ENCODE measurements at places on chromosomes 11 and 22. TPM values are rescaled to one million over a fixed set of nuclear protein-coding genes. Genes with fewer than 3 reads are reported as not detected.
A peak's percentile ranks its signal among the peaks of the same experiment; 100 is the strongest.

DNA sequence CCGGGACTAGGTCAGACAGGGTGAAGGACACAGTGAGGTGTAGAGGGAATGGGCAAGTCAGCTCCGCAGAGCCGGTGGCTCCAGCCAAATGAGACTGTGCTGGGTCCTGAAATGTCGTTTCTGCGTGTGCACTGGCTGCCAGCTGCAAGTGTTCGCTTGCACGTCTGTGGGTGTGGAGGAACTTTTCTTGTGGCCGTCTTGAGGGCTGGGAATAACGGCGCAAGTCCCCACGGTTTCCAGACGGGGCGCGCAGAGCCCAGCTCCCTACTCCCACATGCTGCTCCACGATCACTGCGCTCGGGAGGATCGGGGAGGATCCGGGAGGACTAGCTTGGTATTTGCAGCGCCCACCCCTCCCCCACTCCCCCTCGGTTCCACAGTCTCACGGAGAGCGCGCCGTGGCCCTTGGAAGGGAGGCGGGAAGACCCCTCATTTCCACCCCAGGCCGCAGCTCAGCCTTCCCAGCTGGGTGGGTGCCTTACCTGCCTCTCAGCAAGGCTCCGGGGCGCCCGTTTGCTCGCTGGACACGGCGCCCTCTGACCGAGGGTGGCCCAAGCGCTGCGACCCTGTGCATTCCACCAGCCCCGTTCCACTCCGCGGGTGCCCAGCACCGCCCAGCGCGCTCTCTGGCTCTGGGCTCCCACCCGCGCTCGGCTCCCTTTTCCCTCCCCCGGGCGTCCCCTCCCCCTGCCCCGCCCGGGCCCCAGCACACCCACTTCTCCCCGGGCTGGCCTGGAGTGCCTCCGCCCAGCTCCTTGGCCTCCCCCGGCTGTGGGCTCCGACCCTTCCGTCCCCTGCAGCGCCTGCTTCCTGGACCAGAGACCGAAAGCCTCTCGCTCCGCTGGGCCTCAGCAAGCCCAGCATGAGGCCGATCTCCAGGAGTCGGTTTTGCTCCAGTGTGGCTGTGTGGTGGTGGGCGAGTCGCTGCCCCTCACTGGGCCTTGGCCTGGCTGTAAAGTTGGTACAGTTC lies at the start of gene KCNE3:
Gene KCNE3 (minus strand): TSS at position 634 of the 970 bp plus-strand sequence. CDS start 9,986 bp downstream, outside the sequence.
- peak; percentile 50 for DNase-seq

DNA sequence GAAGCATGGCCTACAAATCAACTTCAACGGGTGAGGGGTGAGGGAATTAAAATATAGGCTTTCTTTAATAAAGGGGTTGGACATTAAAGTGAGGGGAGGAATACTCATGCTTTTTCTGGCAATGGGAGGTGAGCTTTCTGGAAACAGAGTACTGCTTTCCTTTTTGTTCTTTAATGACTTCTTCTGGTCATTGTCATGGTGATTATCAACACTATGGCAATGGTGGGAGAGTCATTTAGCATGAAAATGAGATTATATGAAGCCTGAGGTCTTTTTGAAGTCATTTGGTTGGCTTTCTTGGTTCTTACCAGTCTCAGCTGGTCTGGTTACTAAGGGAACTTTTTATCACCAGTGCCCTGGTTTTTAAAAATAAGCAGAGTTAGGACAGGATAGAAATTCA lies 475.8 kb upstream of the LRRC4C start:
- no peak for DNase-seq

SLC25A18 gene
- 0.78 TPM for total RNA-seq

- DNase-seq = no peak
Measured at GRCh38 chr22:22086501-22087158, 104.0 kb upstream of the TOP3B start.

- no peak for DNase-seq
Measured at GRCh38 chr11:112156956-112157766, 6.7 kb downstream of the IL18 start.

- DNase-seq = no peak
Measured at GRCh38 chr11:60261014-60261413, 18.1 kb upstream of the MS4A4E start.

MRGPRD gene
- total RNA-seq = not detected

JAML gene
- 13.9 TPM for total RNA-seq

APOL5 gene
- not detected for total RNA-seq

DNA sequence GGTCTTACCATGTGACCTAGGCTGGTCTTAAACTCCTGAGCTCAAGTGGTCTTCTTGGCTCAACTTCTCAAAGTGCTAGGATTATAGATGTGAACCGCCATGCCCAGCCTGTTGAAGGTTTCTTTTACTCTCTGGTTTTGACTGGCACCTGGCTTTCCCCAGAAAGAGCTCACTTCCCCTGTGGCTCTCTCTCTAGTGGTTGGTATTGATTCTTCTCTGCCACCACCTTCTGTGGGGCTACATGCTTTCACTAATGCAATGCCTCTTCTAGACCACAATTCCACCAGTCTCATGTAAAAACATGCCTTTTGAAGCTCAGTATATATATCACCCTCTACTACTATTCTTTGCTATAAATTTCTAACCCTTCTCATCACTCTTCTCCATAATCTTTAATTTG lies 67.2 kb downstream of the CCDC83 start:
- DNase-seq = no peak

- DNase-seq = no peak
Measured at GRCh38 chr11:68542617-68543016, 82.1 kb downstream of the PPP6R3 start.

JOSD1 gene
- total RNA-seq = 39.7 TPM

- DNase-seq = no peak
Measured at GRCh38 chr11:120875986-120876385, 147.9 kb upstream of the TBCEL start.

RAG1 gene
- total RNA-seq = 1.1 TPM

GRIA4 gene
- not detected for total RNA-seq

- no peak for DNase-seq
Measured at GRCh38 chr22:50684501-50684900, 11.9 kb downstream of the SHANK3 start.

MAPK1 gene
- 136 TPM for total RNA-seq

GRCh38 chr11:32137263-32137662 lies 46.4 kb downstream of the RCN1 start:
- DNase-seq = no peak

DNA sequence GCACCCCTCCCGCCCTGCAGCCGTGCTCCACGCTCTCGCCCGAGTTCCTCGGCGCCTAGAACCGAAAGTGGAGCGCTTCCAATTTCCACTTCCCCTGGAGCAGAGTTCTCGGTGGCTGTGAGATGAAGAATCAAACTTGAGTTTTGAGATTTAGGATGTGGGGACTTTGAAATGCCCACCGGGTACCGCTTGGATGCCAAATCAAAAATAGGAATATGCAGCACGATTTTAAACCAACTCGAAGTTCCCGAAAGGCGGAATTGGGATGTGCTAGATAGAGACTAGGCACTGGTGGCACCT lies 569 bp downstream of the POLA2 start:
- peak; percentile 61 for DNase-seq

OR9Q2 gene
- not detected for total RNA-seq

GRCh38 chr11:107696140-107696539 lies 15.7 kb downstream of the SLN start:
- no peak for DNase-seq

DNA sequence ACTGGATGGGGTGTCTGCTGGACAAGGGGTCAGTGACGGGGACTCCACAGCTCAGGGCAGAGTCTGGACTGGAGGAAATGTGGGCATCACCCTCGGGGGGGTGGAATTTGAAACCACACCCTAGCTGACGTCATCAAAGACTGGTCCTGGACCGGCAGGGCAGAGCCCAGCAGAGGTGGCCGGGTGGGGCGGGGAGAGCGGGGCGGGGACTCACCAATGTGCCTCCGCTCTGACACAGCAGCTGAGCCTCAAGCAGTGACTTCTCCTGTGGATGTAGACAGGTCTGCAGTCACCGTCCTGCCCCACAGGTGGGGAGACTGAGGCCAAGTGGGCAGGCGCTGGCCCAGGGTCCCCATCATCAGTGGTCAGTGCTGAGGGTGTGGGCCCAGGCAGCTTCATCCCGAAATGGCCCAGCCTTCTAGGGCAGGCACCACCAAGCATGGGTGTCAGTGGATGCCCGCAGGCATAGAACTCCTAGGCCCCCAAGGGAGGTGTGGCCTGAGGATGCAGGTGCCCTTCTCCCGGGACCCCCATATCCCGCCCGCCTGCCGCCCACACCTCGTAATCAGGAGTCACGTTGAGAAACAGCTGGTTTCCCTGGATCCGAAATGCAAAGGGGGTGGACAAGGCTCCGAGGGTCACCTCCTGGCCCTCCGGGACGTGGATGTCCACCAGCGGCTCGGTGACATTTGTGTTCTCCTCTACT lies 603 bp downstream of the CDHR5 start:
- DNase-seq = no peak

- DNase-seq = no peak
Measured at GRCh38 chr11:105049481-105049880, 4.3 kb upstream of the CARD16 start.

CCDC188 gene
- 2.6 TPM for total RNA-seq

DNA sequence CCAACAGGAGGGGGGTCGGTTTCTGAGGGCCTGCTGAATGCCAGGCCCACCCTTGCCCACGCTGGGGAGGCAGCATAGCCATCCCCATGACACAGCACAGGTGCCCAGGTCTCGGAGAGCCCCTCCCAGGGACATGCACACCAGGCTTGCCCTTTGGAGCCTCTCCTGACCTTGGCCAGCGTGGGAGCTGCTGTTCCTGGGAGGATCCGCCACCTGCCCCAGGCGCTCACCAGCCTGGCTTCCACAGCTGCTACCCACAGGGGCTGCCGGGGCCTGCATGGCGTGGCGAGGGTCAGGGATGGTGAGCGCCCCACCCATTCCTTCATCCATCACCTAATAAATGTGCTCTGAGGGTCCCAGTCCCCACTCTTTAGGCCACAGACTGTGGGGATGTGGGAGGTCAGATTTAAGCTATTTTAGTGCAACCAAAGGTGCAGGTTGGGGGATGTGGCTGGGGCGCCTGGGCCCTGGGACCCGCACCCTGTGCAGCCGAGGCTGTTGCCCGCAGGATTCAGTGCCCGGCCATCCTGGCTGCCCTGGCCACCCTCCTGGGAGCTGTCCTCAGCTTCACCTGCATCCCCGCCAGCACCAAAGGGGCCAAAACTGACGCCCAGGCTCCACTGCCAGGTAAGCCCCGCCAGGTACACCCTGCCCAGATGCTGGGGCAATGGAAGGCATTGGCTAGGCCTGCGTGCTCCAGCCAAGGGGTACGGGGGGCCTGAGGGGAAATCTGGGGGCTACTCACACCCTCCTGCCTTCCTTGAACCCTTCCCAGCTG lies 12.9 kb downstream of the PHLDA2 start:
- no peak for DNase-seq

DNA sequence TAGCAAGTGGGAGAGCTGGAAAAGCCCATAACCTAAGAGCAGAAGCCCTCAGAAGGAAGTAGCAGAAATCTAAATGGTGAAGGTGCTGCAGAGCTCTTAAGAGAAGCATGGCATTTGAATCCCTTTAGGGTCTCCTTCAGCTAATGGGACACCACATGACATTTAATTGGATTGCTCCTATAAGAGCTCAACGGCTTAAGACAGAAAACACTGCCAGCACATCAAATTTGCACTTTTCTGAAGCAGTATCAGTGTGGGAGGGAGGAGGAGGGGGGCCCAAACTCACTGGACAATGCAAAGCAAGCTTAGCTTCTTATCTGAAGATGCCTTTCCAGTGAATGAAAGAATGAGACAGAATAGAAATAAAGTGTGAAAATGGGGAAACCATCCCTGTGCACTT lies 287.9 kb upstream of the MTNR1B start:
- DNase-seq = no peak

CARD18 gene
- total RNA-seq = not detected

Measured in ureter (tissue), 1 donor.